ENCODE measurements at places on chromosomes 4 and X.
A peak's percentile ranks its signal among the peaks of the same experiment; 100 is the strongest.

DNA sequence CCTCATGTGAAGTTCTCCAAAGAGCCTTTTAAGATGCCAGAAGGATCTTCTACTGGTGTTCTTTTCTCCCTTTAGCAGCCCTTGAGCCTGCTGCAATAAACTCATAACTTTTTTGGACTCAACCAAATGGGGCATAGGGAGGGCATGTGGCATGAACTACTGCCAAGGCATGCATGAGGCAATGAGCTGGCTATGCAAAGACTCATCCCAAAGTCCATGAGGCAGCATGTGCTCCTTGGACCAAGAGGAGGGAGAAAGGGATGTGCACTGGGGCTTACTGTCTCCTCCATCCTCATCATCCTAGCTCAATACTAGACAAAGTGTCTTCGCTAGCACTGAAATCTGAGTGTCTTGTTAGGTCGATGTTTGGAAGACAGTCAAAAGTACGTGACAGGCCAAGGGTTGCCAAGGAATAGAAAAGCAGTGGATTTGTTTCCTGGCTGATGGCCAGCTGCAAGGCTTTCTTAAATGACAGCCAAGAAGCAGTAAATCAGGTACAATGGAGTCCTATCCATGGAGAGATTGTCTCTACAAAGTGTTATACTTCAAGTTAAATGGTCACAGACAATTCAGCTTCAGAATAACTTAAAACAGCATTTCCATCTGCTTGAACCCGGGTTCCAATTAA lies 44.5 kb upstream of the ATXN3L start:
- DNase-seq, result no peak

DNA sequence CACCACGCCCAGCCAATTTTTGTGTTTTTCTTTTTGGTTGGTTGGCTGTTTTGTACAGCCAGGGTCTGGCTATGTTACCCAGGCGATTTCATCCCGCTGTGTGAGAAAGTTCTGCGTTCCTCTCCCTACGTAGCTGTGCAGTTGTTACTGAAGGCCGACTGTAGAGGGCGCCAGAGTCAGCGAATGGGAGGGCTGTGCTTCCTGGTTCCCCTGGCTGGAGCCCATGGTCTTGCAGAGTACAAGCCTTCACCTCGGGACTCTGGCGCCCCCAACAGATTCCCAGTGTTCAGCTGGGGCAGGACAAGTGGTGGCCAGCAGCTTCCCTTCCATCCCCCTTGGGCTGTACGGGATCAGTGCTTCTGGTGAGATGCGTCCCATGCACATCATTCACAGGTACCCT lies 5.6 kb upstream of the CT45A1 start:
- peak; percentile 60 for DNase-seq

- no peak for DNase-seq
Observed at GRCh38 chr4:20944451-20944850, 244.2 kb downstream of the PACRGL start.

DNA sequence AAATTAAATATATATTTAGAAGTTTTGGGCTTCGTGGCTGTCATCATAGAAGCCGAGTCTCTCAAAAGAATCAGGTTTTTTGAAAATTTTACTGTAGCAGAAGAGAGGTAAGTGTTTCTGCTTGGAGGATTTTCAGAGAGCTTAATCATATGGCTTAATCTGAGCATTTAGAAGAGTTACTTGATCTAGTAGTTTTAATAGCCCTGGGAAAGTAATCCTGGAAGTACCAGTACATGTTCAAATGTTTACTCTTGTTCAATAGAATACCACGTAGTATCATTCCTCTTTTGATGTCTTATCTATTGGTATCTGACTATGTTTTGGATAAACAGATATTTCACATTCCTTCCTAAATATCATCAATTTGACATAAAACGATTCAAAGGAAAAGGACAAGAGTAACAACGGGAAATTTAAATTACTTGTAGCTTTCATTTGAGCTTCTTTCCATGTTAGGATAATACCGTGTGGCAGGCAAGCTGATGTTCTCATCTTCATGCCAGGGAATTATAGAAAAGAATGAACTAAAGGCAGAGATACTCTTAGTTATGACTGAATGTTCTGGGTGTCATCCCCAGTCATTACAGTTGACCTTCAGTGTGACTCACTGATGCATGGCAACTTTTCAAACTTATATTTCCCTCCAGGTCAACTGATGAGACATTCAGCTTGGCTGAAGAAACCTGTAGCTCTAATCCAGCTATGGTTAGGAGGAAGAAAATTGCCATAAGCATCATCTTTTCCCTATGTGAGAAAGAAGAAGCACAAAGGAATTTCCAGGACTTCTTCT lies 89.8 kb downstream of the FNIP2 start:
- no peak for DNase-seq

GRCh38 chrX:119763181-119763580 lies 4.8 kb downstream of the SOWAHD start:
- no peak for DNase-seq

- no peak for DNase-seq
Observed at GRCh38 chrX:37942170-37942569, 64.2 kb upstream of the SYTL5 start.

DNA sequence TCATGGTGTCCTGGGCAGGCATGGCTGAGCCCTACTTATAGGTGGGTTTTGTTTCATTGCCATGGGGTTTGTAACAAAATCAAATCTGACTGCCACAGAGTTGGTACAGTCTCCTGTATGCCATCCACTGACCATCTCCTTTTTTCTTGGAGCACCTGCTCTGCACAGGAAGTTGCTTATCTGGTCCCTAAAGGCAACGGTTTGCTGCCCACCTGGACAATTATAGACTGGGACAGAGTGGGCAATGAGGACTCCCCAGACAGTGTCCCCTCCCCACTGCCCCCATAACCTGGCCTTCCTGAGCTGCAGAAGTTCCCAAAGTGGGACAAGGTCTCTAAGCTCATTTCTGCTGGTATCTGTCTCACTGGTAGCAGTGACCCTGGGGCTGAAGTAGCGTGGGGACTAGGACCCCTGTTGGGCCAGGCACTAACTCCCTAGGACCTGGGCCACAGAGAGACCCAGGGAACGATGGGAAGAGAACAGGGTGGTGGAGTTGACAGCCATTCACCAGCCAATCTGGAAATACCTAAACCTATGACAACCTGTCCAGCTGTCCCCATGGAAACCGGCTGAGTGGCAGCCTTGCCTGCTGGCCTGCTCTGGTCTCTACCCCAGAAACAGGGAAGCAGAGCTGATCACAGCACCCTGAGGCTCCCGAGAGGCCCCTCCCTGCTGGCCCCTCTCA lies 64.7 kb downstream of the WFS1 start:
- no peak for DNase-seq

DNA sequence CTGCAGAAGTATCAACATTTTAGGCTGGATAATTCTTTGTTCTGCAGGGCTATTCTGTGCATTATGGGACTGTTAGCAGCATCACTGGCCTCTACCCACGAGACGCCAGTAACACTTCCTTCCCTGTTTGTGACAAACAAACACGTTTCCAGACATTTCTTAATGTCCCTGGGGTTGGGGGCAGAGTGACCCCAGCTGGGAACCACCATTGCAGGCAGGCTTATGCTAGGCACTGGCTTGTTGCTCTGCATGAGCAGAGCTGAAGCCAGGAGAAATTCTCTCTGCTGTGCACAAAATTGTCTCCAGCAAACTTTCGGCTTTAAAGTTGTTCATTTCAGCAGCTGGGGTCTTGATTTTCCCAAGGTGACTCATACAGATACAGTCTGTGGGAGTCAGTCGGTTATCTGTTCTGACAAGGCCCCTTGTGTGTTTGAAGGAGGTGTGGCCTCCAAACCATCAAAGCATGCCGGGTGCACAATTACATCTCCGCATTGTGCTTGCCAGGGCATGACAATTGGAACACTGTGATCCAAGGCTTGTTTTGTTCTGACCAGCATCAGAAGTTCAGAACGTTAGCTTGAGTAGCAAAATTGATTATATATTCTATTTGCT lies 156.4 kb upstream of the BOD1L1 start:
- no peak for DNase-seq

GRCh38 chr4:123250843-123251242 lies 145.8 kb upstream of the SPRY1 start:
- no peak for DNase-seq

DNA sequence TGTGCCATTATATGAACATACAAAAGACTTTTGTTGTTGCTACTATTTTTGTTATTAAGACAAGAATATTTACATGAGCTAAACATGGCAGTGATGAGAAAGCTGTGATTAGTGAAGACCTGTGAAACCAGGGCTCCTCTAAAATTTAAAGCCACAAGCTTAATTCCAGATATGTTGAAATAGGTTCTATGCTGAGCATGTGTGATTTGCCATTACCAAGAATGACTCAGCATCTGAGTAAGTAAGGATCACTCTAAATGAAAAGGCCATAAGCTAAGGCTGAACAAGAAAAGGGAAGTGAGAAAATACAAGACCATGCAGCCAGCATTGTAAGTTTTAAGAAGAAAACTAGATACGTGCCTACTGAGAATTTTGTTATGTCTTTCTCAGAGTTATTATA lies 75.9 kb upstream of the CAMK2D start:
- DNase-seq, result no peak

- peak; percentile 1 for DNase-seq
Observed at GRCh38 chr4:2251073-2251794, 9.3 kb upstream of the HAUS3 start.

DNA sequence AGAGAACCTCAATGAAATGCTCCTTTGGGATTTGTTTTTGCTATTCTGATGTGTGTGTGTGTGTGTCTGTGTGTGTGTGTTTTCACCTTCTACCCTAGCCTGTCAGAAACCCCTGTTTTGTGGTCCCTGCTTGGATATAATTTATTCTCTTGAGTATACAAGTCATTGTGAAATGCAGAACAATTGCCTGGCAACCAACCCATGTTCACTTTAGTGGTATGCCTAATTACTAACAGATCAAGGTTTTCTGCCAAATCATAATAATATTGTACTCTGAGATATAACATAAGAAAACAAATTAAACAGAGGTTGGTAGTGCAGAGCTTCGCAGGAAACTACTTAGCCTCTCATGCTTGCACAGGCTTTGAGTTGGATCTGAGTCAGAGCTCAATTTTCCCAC lies 7.0 kb upstream of the TET2 start:
- DNase-seq, result no peak

DNA sequence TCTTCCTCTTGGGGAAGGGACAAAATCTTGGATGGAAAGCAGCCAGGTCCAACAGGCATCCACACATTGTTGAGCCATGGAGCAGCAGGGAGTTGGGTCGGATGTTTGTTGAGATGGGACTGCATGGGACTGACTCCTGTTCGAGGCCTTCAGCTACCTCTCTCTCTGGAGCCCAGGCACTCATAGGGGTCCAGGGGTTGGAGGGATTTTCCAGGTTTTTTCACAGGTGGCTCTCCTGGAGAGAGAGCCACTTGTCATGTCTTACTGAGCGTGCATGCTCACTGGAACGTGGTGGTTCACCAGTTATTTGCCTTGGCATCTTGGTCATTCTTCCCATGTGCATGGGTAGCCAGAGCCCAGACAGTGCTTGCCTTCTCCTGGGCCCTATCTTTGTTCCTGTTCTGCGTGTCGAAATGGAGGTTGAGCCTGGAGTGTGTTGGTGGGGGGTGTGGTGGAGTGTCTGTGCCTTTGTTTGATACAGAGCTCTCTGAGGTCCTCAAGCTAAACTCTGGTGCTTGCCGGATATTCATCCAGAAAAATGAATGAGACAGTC lies 60.6 kb downstream of the NBDY start:
- DNase-seq, result no peak

GRCh38 chrX:17403189-17403691 lies 28.2 kb downstream of the NHS start:
- DNase-seq, result no peak

- DNase-seq, result no peak
Observed at GRCh38 chrX:140034916-140035315, 69.6 kb upstream of the CXorf66 start.
